ENCODE measurements at places on chromosomes 11 and 22.

- no peak for DNase-seq
Observed at GRCh38 chr11:102630598-102631448, 5.7 kb upstream of the MMP20 start.

DNA sequence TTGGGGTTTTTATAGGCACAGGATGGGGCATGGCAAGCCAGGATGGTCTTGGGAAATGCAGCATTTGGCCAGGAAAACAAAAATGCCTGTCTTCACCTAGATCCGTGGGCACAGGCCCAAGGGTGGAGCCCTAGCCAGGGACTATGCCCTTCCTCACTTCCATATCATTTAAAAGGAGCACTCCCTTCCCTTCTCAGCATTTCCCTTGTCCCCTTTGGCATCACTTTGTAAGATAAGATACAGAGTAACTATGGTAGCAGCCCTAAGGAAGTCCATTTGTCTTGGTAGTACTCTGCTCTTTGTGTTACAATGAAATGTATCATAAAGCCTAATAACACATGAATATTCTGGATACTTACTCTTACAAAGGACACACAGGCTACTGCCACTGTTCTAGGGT lies 1092.6 kb upstream of the TENM4 start:
- DNase-seq, result no peak

DNA sequence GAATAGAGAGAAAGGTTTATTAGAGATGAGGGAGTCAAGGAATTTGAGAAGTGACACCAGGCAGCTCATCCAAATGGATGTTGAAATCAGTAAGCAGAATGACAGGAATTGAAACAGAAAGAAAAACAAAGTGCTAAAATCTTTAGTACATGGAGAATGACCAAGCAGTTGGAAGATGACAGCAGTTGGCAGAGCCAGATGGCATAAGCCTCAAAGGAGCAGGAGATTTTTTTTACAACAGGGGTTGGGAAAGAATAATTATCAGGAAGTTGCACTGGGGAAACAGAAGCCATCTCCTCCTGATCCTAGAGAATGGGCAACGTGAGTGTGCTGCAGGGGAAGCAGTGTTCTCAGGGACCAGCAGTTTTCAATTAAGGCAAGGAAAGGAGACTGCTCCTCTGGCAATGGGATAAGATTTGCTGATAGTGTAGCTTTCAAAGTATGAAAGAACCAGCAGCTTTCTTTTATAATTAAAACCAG lies 28.9 kb downstream of the RAB39A start:
- no peak for DNase-seq

DNA sequence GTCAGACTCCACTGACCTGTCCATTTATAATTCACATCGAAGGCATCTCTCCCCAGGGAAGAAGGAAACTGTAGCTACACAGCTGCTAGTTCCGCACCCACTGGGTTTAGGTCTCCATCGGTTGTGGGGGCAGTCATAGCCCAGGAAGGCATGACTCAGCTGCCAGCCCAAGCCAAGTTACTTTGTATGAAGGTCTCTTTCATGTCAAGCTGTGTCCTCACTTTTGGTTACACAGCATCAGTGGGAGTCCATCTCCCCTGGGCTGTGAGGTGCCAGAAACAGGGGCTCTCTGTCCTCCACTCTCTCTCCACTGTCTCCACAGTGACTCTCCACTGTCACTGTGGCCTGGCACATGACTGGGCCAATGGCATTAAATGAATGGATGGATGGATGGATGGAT lies 585.2 kb downstream of the BRD1 start:
- no peak for DNase-seq

GRCh38 chr22:29603358-29604075 lies at the start of gene NF2:
TSS of gene NF2 (plus strand) at chr22:29603633. CDS start at chr22:29603999, 366 bp downstream.
- peak; percentile 99 for DNase-seq

DNA sequence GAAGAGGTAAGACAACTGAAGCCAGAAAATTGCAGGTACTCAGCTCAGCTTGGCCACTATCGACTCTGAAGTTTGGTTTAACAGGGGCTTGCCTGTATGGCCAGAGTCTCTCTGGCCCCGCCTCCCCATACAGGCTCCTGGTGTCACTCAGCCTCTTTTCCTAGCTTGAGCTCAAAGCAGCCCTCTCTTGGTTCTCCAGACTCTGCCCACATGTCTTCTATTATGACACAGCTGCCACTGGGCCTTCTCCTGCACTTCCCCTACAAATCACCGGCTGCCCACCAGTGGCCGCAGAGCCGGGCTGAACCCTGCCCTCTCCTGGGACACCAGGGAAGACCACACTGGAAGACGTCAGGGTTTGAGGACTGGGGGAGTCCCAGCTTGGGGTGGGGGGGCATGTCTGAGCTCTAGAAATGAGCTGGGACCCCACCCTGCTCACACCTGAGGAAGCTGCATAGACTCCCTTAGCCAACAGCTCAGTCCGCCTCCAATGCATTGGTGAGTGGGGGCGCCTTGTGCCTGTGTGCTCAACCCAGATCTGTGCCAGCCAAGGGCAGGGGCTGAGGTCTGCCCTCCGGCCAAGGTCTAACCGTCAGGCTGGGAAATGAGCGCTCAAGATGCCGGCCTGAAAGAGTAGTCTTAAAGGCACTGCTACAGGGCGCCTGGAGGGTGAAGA lies 94.4 kb upstream of the LMO1 start:
- DNase-seq, result no peak

DNA sequence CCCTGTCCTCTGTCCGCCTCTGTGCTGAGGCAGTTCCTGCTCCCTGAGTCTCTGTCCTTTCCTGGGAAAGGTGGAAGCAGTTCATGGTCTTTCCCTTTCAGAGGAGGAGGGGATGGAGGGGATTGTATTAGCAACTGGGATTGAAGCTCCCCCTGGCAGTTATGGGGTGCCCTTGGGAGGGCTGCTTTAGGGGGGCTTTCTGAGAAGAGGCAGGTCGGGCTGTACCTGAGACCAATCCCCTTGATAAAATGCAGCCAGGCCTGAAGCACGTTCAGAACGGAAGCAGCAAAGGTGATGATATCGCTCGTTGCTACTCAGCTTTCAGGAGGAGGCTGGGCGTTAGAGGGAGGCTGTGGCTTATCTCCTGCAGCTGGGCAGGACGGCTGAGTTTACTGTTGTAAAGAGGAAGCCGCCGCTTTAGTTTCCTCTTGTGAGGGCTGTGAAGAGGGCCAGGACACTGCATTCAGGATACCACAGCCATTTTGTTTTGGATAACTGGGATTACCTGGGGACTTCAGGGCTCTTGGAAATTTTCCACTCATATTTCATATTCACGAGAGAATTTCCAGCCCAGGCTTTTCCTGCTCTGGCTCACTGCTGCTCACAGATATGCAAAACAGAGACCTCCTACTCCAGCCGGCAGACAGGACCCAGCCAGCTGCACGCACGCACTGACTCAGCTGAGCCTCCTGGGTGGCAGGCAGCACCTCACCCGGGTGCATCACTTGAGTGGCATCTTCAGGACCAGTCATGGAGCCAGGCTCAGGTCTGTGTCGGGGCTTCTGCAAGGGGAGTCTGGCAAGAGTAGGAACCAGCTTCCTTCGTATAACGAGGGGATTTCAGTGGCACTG lies 798 bp downstream of the AMPD3 start:
- DNase-seq, result peak; percentile 83

- peak; percentile 29 for DNase-seq
Observed at GRCh38 chr22:46052801-46053562, 76.0 kb upstream of the WNT7B start.

DNA sequence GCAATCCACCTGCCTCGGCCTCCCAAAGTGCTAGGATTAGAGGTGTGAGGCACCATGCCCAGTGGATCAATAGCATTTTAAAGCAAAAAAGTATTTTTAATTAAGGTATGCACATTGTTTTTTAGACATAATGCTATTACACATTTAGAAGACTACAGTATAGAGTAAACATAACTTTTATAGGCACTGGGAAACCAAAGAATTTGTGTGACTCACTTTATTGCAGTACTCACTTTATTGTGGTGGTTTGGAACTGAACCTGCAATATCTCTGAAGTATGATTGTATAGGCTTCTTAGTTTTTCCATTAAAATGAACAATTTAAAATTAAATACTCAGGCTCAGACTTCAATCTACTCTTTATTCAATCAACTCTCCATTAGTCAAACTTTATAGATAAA lies 17.5 kb upstream of the CD3E start:
- DNase-seq, result peak; percentile 11
